HEK293T (cell line): ENCODE measurements at places on chromosomes 4 and X.

DNA sequence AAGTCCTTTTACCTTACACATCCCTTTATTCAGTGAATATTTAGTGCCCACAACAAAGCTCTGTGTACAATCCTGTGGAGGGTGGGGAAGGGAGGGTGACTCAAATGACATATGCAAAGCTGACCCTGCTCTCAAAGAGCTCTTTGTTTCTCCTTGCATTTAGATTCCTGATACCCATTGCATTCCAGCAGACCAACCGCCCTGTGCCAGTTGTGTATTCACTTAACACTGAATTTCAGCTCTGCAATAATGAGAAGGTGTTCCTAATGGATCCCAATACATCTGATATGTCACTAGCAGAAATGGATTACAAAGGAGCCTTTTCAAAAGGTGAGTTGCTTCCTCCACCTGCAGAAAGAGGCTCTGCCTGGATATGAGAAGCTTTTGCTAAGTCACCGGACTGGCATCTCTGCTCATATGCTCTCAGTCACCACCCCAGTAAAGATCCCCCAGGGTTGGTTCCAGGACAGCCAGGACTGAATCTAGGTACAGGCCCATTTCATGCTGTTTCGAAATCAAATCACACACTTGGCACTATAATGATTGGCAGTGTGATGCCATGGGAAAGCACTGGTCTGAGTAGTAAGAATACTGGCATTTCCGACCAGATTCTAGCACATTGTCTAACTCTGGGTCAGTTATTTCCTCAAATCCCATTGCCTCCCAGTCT is 17.1 kb upstream of the ANXA3 start:
- no peak for DNase-seq

- no peak for DNase-seq
Observed at GRCh38 chr4:15182600-15183220, 180.4 kb downstream of the CPEB2 start.

DNA sequence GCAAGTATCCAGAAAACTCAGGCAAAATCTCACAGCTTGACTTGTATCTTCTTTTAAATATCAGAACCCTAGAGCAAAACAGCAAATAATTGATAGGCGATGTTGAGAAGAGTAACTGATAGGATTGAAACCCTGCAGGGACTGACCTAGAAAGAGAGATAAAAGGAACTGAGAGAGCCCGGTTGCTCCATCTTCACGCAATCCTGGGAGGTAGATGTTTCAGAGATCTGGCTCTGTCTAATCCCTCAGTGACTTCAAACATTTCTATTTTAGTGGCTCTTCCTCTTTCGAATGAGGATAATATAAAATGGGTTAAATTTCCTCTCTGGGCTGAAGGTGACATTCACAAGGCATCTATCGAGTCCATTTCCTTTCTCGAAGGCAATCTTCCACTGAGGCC is 39.3 kb upstream of the RPL34 start:
- DNase-seq: no peak

GRCh38 chr4:19583827-19584569 is 667.7 kb upstream of the SLIT2 start:
- DNase-seq: no peak

GRCh38 chrX:97844943-97845342 is 961.2 kb downstream of the RPA4 start:
- no peak for DNase-seq

- DNase-seq: no peak
Observed at GRCh38 chrX:24846550-24847150, 152.9 kb downstream of the POLA1 start.

- no peak for DNase-seq
Observed at GRCh38 chr4:16931339-16932305, 33.2 kb upstream of the LDB2 start.

DNA sequence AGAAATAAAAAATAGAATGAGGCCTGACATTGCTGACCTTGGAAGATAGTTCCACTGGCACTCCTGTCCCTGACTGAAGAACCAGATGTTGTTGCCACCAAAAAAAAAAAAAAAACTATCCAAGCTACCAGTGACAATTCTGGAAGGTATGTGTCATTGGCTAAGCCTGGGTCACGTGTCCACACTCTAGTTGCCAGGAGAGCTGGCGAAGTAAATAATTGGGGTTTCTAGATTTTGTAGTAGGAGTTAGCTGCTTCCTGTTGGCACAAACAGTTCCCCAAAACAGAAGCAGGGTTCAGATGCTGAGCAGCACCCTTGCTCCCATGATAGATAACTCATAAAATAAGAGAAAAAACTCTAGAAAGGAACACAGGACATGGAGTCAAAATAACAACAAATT is 20.5 kb downstream of the MND1 start:
- DNase-seq: no peak

DNA sequence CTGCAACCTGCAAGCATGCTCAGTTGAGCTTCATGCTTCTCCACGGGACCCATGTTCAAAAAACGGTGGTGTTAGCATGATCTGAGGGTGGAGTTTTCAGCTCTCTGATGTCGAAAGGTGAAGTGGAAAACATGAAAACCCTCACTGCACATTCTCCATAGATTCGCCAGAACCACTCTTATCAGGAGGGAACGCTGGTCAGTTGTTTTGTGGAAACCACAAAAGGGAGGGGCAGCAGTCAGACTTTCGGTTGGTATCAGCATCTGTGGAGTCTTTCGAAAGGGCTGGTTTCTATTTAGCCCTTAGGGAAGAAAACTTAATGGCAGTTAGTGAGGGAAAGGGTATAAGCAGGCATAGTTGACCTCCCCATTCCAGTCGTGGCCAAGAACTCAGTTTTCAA is 12.6 kb downstream of the PPA2 start:
- no peak for DNase-seq

GRCh38 chrX:31093639-31093975 is 21.8 kb upstream of the FTHL17 start:
- no peak for DNase-seq

GRCh38 chr4:107647591-107647990 is 72.4 kb downstream of the PAPSS1 start:
- DNase-seq: no peak

DNA sequence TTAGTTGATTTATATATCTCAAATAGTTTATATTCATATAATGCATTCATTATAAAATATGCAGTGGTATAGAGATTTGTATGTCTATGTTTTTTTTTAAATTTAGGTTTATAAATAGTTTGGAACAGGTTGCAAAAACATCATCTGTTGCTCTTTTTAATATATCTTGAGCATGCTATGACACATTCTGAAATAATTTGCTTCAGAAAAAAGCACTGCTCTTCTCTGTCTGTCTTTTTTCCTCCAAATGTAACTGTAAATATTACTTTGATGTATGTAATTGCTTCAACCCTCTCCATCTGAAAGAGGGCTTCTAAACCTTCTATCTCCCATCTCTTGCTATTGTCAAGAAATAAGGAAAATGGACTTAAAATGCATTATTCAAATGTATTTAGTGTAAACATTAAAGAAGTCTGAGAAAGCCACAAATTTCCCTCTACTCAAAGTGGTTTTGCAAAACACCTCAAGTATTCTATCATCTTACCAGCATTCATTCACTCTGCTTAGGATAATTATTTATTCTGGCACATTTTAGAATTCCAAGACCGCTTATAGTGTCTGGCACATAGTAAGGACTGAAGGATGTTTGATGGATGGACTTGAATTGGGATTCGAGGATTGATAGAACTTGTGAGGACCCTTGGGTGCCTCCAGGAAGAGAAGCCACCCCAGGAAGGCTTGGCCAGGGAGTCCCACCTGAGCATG is 87.8 kb downstream of the CLNK start:
- DNase-seq: no peak

DNA sequence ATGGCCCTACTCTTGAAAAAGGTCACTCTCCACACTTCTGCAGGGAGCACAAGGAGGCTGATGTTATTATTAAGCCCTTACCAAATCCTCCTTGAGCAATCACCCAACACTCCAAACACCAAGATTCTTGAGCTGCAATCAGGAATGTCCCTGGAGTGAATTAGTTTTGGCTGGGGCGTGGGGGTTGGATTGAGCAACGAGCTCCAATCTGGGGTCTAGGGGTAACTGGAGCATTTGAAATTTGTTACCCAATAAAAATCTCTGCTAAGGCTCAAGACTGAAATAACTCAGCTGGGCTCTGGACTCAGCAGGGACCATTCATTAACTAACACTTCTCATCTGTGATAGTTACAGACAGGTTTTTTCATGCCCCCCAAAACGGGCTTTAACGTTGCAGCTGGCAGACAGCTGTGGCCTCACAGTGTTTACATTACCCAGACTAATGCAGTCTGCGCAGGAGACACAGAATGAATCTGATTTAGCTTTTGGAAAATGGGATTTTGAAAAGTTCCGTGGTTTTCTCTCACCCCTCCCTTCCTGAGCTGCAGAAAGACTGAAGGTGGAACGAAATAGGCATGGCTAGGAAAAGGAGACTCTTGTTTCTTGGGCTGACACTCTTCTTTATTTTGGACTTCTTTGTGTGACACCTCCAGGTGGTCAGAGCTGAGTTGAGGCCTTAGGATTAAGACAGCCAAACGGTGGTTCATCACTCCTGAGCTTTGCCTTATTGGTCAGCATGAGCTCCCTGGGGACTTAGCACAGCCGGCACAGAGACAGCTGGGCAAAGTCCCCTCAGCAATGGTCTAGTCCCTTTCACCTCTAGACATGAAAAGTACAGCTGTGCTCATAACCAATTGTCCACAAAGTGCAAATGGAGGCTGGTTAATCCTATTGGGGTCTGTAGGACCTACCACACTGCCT is 26.6 kb downstream of the PLAC1 start:
- no peak for DNase-seq

DNA sequence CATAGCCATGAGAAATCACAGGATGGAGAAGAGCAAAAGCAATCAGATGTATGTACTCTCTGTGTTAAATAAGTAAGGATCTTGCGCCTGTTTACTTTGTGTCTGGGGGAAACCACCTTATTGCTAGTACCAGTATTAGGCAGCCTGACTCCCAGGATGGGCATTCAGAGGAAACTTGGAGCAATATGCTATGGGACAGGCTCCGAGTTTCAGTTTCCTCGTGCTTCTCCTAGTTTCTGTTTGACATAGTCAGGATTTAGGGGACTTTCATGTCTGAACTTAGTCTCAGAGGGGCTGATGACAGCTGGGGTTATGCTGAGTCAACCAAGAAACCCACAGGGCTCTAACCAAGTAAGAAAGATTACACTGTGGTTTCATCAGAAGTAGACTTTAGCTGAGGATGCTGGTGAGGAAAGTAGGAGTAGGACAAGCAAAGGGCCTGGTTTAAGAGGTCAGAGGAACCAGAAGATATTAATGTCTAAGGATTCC is 13.5 kb downstream of the NSUN7 start:
- DNase-seq: no peak

DNA sequence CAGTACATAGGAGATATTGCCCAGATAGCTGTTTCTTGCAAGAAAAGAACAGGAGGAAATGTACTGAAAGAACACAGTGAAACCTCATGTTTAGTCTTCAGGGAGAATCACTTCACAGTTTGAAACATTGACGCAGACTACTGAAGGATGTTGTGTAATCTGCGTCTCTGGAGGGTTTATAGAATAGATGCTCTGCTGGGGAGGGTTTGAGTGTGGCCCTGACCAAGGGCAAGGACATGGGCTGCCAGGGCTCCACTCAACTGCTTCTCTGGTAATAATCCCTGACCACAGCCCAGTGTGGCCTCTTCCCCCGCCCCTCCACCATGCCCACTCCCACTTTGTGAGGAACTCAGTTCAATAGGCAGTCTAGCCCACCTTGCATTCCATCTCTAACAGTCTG is 15.8 kb upstream of the ACE2 start:
- no peak for DNase-seq

DNA sequence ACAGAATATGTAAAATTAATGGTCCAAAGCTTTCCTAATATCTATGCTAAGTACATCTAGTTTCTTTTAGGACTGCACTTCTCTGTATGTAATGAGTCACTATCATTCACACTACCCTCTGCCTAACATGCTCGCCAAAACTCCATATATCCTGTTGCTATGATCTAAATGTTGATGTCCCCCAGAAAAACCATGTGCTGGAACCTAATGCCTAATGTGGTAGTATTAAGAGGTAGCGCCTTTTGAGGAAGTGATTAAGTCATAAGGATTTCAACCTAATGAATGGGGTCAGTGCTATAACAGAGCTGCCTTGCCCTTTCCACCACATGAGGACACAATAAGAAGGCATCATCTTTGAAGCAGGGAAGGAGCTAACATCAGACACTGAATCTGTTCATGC is 34.9 kb upstream of the NFKB1 start:
- DNase-seq: no peak

GRCh38 chr4:68463796-68464195 is 16.5 kb downstream of the TMPRSS11E start:
- no peak for DNase-seq

DNA sequence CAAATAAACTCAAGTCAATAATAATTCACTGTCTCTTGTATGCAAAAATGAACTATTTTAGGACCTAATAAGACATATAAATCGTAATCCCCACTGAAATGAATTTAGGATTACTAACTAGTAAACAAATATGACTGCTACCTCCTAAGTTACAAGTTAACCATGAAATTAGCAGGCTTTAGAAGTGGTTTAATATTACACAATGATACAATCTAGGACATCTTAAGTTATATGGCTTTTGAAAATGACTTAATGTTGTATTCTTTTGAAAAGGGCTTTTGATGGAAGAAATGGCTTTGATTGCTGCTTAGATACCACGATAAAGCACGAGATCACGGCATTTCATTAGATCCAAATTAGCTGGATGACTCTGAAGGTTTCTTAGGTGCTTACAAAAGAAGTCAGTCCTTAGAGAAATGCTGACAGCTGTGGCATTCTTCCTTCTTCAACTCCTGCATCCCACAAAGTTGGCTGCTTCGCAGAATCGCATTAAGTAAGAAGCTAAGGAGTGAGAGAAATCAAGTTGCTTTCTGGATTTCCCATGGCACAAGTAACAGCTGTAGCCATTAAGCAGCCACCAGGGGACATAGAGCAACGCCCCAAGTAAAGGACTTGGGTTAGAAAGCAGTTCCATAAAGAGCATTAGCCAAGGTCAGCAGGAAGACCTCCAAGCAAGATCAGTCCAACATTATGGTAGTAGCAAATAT is 6.9 kb downstream of the SLC10A7 start:
- peak; percentile 11 for DNase-seq

GRCh38 chrX:10404436-10404835 is 215.9 kb downstream of the MID1 start:
- no peak for DNase-seq

DNA sequence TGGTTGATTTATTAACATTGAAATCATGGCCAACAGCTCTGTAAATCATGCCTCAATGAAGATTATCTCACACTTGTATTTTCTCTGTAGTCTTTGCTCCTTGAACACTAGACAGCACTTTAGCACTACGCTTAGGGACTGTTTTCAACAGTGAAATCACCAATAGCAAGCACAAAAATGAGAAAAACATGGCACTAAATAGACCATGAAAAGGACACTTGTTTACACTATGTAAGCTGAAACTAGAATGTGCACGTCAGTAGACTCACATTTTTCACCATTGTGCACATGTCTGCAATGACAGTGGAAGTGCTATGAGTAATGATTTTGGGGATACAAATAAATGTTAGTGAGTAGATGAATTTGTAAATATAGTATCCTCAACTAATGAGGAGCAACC is 3.1 kb downstream of the BMP2K start:
- no peak for DNase-seq

DNA sequence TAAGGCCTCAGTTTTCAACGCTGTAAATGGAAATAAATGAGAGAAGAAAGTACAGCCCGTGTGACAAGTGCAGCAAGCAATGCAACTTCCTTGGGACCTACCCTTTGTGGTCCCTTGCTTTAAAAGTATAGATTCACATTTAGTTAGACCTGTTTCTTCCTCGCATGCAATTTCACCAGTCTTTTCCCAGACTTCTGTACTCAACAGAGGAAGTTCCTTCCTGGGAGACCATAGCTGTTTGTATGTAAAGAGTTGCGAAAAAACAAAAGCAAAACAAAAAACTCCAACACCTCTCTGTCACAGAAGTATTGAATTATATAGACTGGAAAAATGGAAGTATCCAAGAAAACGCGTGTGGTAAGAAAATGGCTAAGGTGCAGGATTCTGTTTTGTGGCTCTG is 1.1 kb upstream of the IRF2 start:
- DNase-seq: no peak
